CD4-positive, alpha-beta T cell treated with Interleukin-6 for 4 hours (primary cell): ENCODE measurements at places on chromosomes 1 and 21.

DNA sequence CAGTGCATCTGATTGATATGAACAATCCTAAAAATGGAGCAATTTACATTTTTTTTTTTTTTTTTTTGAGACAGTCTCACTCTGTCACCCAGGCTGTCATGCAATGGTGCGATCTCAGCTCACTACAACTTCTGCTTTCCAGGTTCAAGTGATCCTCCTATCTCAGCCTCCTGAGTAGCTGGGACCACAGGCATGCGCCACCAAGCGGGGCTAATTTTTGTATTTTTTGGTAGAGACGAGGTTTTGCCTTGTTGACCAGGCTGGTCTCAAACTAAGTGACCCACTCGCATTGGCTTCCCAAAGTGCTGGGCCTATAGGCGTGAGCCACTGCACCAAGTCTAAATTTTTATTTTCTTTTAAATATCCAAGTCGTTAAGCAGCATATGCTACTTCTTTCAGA lies 109.0 kb downstream of the FAF1 start:
- DNase-seq = no peak

- DNase-seq = no peak
Observed at GRCh38 chr1:33414879-33415278, 16.0 kb downstream of the PHC2 start.

GRCh38 chr1:7384679-7385078 lies 386.4 kb upstream of the VAMP3 start:
- DNase-seq = no peak

- no peak for DNase-seq
Observed at GRCh38 chr1:42567038-42567437, 91.2 kb upstream of the PPIH start.

GRCh38 chr1:51733793-51734522 lies 117.1 kb downstream of the OSBPL9 start:
- no peak for DNase-seq

DNA sequence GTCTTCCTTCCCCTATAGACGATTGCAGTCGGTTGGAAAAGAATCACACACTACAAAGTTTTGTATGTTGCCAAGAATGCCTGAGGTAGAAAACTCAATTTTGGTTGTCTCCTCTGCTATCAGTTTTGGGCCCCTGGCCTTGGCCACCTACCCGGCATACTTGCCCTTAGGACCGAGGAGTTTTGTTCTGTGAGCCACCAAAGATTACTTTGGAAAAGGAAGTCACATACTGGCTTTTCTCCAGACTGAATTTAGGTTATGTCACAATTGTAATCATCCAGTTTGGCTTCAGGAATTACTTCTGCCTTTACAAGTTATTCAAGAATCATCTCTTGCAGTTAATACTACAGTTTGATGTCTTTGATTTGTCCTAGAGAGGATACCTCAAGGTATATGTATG lies 71.4 kb downstream of the RGL1 start:
- no peak for DNase-seq

DNA sequence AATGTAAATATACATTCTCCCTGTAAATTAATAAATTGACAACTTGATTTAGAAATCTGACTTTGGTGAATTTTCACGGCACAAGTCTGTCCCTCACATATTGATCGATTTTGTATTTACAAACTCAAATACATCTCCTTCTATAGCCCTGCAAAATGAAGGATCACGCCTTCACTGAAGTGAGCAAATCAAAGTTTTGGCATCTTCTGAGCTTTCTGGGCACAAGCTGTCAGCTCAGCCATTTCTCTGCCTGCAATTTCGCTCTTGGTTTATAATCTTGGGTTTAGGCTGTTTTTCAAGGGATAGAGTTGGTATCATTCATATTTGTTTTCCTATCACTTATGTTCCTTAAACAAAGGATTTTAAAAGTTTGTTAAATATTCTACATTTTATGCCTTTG lies 25.8 kb downstream of the ANP32E start:
- no peak for DNase-seq
